ENCODE measurements at places on chromosomes 5 and 9.

- ATAC-seq: no peak
Measured at GRCh38 chr5:168693297-168693696, 114.1 kb upstream of the PANK3 start.

- no peak for ATAC-seq
Measured at GRCh38 chr5:137708796-137709559, 26.9 kb downstream of the KLHL3 start.

DNA sequence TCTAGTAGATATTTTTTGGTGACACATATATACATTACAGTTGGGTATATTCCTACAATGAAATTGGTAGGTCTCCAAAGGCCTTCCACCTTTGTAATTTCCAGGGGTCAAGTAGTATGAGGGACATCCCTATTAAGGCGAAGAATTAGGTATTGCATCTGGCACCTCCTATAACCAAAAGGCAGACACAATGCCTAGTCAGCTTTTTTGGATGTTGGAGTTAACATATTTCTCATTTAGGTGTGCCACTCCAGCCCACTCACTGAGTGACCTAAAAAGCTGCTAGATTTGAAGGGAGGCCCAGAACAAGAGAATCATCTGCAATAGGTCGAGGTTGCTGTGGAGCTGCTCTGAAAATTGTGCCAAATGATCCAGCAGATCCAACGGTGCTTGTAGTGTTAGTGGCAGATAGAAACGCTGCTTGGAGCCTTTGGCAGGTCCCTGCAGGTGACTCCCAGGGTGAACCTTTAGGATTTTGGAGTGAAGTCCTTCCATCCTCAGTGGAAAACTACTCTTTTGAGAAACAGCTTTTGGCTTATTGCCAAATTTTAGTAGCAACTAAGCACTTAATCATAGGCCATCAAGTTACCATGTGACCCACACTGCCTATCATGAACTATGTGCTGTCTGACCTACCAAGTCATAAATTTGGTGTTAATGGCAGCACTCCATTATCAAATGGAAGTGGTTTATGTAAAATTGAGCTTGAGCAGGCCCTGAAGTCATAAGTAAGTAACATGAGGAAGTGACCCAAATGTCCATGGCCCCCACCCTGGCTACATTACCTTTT lies 15.7 kb upstream of the FNIP1 start:
- ATAC-seq: no peak

GRCh38 chr9:14320271-14321181 lies 6.6 kb upstream of the NFIB start:
- no peak for ATAC-seq

- peak; percentile 86 for ATAC-seq
Measured at GRCh38 chr9:121725008-121725775, 73.8 kb downstream of the DAB2IP start.

- ATAC-seq: no peak
Measured at GRCh38 chr5:77853353-77853907, 77.3 kb upstream of the TBCA start.

DNA sequence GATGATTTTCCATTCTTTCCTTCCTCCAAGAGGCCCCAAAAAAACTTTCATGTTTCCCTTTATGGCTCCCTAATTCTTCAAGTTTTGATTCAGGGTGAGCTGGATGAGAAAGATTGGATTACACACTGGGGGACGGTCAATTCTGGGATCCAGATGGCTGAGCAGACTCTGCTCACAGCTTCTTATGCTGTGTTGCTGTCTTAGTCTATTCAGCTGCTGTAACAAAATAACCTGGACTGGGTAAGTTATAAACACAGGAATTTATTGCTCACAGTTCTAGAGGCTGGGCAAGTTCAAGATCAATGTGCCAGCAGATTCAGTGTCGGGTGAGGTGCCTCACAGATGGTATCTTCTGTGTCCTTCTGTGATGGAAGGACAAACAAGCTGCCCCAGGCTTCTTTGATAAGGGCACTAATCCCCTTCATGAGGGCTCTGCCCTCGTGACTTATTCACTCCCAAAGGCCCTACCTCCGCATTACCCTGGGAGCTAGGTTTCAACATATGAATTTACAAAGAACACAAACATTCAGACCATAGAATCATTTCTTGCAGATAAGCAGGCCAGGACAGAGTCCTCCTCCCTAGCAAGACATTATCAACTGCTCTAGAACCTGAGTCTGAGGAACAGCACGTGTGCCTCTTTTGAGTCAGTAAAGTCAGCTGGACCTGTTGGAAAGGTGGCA lies 23.1 kb upstream of the SMAD5 start:
- ATAC-seq: no peak

DNA sequence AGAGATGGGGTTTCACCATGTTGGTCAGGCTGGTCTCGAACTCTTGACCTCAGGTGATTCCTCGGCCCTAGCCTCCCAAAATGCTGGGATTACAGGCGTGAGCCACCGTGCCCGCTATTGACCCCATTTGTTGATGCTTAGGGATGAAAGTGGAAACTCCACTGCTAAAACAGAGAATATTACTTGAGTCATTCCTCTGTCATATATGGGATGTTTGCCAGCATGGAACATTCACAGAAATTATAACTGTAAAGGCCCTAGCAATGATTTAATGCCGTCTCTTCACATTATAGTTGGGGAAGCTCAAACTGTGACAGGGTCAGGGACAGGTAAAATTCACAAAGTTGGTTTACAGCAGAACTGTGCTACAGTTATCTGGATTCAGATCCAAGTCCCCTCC lies 94.5 kb downstream of the TMC1 start:
- ATAC-seq: no peak

- peak; percentile 9 for ATAC-seq
Measured at GRCh38 chr9:112028242-112029221, 131.9 kb downstream of the UGCG start.

DNA sequence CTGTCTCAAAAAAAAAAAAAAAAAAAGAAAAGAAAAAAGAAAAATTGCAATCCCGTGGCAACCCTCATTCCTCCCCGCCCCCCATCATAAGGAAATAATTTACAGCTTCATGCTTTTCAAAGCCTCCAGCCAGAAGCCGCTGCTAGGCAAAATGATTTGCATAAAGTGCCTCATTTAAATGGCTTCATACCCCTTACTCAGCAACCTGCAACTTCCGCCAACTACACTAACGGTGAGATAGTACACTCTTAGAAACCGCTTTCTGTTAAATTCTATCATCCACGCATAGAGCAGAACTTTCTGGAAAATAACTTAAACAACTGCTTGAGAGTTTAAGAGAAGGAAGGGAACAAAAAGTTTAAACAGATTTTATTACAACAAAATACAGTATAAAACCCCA lies 17.8 kb downstream of the SERINC5 start:
- no peak for ATAC-seq

DNA sequence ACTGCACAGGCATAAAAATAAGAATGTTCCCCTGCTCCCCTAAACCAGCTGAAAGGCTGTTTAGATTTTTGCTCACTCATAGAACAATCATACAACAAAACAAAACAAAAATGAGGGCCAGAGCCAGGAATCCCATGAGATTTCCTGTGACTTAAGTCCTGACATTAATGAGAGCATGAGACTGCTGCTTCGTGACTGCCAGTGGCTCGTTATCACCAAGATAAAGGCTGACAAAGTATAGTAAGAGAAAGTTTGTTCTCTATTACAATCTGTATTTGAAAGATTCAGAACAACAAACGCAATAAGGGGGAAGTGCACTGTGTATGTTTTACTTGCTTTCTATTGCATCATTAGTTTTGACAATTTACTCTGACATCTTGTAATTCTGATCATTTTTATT lies 837.1 kb upstream of the C9orf72 start:
- ATAC-seq: no peak

GRCh38 chr5:116730185-116730584 lies 155.6 kb upstream of the SEMA6A start:
- no peak for ATAC-seq

DNA sequence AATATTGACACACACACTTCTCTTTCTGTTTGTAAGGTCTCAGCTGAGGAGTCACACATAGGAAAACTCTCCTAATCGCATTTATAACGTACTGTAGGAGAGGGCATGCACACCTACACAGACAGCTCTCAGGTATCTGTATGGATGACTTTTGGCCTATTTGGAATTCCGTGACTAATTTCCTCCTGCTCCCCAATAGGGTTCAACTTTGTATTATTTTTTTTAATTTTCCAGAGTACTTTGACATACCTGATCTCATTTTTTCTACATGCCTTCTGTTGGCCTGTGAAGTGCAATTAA lies 195.9 kb downstream of the ARHGAP26 start:
- no peak for ATAC-seq

DNA sequence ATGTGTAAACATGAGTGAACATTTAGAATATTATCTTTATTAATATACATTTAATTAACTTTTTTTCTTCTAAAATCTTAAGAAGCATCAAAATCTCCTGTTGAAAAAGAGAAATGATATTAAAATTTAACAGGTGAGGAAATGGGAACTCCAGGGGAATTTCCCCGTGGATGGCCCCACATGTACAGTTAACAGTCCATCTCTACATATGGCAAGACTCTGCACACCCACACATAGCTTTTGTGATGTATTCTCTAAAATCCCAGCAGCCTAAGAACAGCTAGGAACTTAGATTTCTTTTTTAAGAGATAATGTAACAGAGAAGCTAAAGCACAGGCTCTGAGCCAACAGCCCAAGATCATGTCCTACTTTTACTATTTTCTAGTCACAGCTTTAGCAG lies 556.3 kb upstream of the RGMB start:
- ATAC-seq: no peak

DNA sequence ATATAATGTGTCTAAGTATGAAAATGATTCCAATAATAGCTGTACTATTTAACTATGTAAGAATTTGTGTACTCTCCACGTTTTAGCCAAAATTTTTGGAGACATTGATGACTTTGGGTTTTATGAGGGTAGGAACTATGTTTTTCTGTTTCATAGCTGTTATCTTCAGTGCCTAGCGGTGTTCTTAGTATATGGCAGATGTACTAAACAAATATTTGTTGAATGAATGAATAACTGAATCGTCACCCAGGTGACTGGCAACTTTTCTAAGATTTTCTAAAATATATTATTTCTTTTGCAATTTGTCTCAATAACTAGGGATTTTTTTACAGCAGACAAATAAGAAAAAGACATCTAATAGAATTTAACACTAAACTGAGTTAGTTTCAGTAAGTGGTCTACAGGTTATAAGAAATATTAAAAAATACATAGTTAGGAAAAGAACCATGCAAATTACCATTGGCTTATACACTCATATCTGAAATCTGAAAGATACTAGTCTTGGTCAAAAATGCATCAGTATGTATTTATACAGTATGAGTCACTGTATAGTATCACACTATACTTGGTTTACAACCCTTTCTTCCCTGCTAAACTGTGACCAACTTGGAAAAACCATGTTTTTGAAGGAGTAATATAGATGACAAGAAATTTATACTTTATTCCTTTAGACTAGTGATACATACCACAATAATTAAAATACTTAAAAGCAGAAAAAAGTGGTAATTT lies 10.5 kb upstream of the ERCC6L2 start:
- ATAC-seq: no peak

DNA sequence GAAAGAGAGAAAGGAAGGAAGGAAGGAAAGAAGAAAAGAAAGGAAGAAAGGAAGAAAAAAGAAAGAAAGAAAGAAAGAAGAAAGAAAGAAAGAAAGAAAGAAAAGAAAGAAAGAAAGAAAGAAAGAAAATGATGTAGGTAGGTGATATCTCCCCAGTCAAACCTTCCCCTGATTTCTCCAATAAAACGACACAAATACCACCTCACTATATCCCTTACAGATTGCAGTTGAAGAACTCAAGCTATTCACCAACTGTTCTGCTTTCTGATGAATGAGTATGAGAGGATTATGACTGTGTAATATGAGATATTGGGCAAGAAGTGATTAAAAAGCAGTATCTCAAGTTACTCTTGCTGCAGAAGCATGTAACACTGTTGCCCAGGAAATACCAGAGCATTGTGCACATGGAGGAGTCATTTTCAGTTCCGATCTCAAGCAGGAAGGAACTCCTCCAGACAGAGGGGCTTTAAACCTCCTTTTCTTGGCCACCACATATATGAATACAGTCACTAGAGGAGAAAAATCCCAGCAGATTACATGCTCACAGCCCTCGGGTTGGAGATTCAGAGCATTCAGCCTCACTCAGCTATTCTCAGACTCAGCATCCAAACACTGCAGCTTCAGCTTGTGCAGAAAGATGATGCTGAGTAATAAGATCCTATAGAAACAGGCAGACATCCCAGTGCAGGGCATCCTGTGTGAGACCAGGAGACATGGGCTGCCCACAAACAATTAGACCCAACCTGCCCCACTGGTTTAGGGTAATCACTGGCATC lies 61.4 kb downstream of the UGCG start:
- peak; percentile 72 for ATAC-seq

DNA sequence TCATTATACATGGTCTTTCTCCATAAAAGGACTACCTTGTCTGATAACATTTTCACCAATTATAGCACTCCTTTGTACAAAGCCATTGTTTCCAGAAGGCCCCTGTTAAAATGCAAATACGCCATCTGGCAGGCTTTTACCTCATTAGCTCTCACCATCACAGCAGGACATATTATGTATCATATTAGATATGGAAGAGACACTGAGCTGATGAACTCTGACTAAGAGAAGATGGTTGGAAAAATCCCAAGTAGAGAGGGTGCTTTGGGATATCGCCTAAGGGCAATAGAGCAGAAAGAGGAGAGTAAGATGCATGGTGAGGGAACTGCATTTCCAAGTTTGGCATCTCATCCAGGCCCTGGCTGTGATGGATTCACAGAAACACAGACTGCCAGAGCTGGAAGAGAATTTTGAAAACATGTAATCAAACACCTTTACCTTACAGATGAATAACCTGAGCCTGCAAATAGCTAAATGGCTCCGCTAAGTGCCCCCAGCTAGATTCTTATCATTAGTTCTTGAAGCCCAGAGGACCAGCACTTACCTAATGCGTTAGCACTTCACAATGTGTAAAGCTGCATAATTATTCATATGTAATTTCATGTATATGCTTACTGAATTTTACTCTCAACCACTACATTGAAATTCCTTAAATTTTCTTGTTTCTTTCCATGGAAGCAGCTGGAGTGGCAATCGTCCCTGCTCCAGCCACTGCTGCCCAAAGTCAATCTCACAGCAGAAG lies 393.6 kb upstream of the IZUMO3 start:
- ATAC-seq: no peak

DNA sequence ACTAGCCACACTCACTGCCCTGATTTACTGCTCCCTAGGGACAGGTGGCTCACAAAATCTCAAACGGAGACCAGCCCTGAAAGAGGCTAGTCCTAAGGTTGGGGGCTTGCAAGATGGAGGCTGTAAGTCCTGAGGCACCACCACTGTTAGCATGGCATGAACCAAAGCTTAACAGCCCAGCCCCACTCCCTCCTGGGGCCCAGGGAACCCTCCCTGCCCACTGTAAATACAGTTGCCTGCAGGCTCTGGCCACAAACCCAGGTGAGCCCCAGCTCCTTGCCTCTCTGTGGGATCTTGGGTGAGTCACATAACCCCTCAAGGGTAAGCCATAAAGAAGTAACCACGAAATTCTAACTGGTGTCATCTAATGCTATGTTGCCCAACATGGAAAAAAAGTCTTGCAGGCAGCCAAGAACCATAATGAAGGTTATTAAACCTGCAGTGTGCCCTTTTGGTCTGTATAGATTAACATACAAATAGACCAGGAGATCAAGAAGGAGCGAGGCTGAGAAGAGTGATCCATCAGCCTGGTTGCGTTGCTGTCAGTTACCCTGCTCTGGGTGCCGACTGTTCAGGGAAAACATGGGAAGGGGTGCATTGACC lies 1.7 kb upstream of the POMT1 start:
- peak; percentile 11 for ATAC-seq

GRCh38 chr9:34123682-34124081 lies 2.8 kb downstream of the DCAF12 start:
- no peak for ATAC-seq
